ENCODE measurements at places on chromosomes 3 and 15.
A peak's percentile ranks its signal among the peaks of the same experiment; 100 is the strongest.

GRCh38 chr3:167350245-167350862, 29.7 kb downstream of the ZBBX start:
- DNase-seq: no peak
- H3K4me3 ChIP-seq: no peak overlapping the region
- no peaks in the 10 kb centered on the region for H3K27me3 ChIP-seq
- H3K4me1 ChIP-seq: no peaks in the 10 kb centered on the region

DNA sequence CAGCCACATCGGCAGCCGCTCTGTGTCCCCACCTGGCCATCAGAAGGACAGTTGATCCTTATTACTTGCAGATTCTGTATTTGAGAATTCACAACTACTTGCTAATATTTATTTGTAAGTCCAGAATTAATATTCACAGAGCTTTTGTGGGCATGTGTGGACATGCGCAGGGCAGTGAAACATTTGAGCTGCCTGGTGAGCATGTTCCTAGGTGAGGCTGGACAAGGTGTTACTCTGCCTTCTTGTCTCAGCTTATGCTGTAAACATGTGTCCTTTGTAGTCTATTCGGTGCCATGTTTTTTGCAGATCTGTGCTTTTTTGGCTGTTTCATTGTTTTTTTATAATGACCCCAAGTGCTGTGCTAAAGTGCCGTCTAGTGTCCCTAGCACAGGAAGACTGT, 15.6 kb downstream of the FAH start:
- H3K4me3 ChIP-seq: no peak overlapping the region
- DNase-seq: no peak
- H3K36me3 ChIP-seq: peaks cover 15% of the 10 kb centered on the region
- no peaks in the 10 kb centered on the region for H3K27me3 ChIP-seq
- H3K27ac ChIP-seq: no peak overlapping the region

DNA sequence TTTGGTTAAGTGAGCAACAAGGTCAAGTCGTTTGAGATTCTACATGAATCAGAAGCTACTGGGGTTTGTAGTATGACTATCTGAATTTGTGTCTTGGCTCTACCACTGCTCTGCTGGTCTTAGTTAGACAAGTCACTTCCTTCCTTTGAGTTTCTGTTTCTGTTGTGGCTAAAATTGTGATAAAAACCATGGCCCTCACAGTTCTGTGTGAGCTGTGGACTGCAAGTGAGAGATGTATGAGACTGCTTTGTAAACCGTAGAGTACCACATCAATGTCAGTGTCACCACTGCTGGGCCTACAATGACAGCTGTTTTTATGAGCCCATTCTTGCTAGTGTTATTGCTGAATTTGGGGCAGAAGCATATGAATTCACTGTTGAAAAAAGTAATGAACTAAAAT, 32.7 kb downstream of the RARB start:
- H3K4me1 ChIP-seq: peaks cover 51% of the 10 kb centered on the region
- DNase-seq: no peak
- H3K36me3 ChIP-seq: no peaks in the 10 kb centered on the region
- H3K27me3 ChIP-seq: no peaks in the 10 kb centered on the region
- peak overlapping the region; percentile 5 for H3K27ac ChIP-seq

- no peak overlapping the region for H3K4me3 ChIP-seq
- DNase-seq: no peak
- H3K27me3 ChIP-seq: no peaks in the 10 kb centered on the region
- H3K4me1 ChIP-seq: no peaks in the 10 kb centered on the region
- no peaks in the 10 kb centered on the region for H3K36me3 ChIP-seq
- H3K27ac ChIP-seq: no peak overlapping the region
Measured at GRCh38 chr3:16053794-16054193, 120.7 kb upstream of the GALNT15 start.

DNA sequence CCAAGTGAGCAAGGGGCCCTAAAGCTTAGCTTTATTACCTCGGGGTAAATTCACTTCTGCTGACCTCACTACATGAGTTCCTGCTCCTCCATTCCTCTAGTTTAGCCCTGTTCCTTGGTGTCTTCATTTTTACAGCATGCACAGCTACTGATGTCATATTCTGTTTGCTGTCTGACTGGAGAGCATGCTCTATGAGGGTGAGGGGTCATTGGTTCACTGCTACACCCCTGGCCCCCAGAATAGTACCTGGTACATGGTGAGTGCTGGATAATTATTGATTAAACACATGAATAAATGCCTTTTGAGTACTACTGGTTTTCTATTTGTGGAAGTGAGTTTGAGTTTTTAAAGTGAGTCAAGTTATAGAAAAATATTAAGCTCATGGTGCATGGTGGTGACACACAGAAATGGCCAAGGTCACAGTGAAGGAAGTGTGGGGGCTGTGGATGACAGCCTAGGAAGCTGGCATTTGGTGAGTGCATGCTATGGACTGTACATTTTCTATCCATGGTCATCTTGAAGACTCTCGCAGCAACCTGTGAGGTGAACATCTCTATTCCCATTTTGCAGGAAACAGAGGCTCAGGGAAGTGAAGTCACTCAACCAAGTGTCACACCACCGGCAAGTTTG, 34.0 kb downstream of the RPLP1 start:
- no peak overlapping the region for H3K4me3 ChIP-seq
- no peaks in the 10 kb centered on the region for H3K36me3 ChIP-seq
- no peak for DNase-seq

DNA sequence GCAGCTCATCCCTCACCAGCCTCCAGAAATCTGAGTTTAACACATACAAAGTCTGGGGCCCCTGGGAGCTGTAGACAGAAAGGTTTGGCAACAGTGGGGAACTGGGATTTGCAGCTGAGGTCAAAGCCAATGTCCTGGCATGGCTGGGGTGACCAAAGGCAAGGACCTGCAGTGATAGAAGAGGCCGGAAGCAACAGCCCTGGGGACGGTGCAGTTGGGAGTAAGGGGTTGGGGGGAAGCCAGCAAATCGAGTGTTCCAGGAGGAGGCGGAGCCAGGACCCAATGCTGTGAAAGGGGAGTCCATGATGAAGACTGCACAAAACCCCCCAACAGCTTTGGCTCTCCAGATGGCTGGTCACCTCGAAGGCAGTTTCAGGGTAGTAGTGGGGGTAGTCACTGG, 74.1 kb upstream of the SPATA12 start:
- no peaks in the 10 kb centered on the region for H3K27me3 ChIP-seq
- H3K4me3 ChIP-seq: no peak overlapping the region
- peaks cover 22% of the 10 kb centered on the region for H3K4me1 ChIP-seq

- H3K27me3 ChIP-seq: no peaks in the 10 kb centered on the region
- peaks cover 5% of the 10 kb centered on the region for H3K4me1 ChIP-seq
- no peaks in the 10 kb centered on the region for H3K36me3 ChIP-seq
- peak; percentile 34 for DNase-seq
- peak overlapping the region; percentile 67 for H3K27ac ChIP-seq
- H3K4me3 ChIP-seq: no peak overlapping the region
Measured at GRCh38 chr15:37903919-37904625, 30.4 kb upstream of the TMCO5A start.

DNA sequence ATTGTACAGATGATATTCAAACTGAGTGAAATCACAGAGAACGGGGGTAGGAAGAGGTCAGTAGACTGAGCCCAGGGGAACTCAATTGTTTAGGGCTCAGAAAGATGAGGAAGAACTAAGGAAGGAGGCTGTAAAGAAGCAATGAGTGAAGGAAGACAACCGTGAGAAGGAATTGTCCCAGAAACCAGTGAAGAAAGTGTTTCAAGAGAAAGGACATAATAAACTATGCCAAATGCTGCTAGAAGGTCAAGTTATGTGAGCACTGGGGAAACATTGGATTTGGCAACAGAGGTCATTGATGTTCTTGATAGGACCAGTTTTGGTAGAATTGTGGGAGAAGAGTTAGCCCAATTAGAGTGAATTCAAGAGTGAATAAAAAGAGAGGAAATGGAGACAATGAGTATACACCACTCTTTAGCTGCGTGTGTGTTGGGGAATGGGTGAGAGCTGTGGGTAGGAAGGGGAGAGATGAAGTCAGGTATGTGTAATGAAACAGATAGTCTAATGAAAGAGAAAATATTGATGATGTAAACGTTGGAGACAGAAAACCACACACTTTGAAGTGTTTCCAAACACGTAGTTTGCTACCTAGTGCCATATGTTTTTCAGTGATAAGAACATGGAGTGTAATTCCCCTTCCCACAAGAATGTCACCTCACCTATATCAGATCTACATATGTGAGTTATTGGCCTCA, 42.5 kb upstream of the MME start:
- no peaks in the 10 kb centered on the region for H3K36me3 ChIP-seq
- H3K27me3 ChIP-seq: no peaks in the 10 kb centered on the region
- H3K27ac ChIP-seq: no peak overlapping the region
- no peaks in the 10 kb centered on the region for H3K4me1 ChIP-seq
- no peak overlapping the region for H3K4me3 ChIP-seq
- no peak for DNase-seq

DNA sequence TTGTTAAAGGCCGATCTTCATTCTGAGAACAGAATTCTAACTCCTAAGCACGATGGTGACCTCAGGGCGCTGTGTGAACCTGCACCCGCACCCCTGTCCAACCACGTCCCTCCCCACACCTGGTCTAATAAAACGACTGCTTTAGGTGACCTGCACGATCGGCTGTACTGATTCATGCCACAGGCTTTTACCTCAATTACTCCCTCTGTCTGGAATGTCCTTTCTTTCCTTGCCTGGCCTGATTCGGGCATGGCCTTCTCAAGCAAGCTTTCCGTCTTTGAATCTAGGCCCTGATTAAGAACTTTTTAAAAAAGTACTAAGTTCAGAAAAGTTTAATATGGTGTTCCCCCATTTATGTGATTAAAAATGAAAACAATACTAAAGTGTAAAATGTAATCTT, 842 bp upstream of the U2SURP start:
- DNase-seq: peak; percentile 26
- no peaks in the 10 kb centered on the region for H3K36me3 ChIP-seq
- H3K4me1 ChIP-seq: peaks cover 16% of the 10 kb centered on the region
- peak overlapping the region; percentile 96 for H3K4me3 ChIP-seq
- peak overlapping the region; percentile 96 for H3K27ac ChIP-seq

- H3K27ac ChIP-seq: no peak overlapping the region
- H3K27me3 ChIP-seq: no peaks in the 10 kb centered on the region
- H3K4me1 ChIP-seq: peaks cover 5% of the 10 kb centered on the region
- H3K4me3 ChIP-seq: no peak overlapping the region
- H3K36me3 ChIP-seq: no peaks in the 10 kb centered on the region
Measured at GRCh38 chr3:45566196-45566595, 28.4 kb upstream of the LIMD1 start.

GRCh38 chr15:30044377-30044776, 38.4 kb upstream of the GOLGA8J start:
- H3K27ac ChIP-seq: no peak overlapping the region
- no peaks in the 10 kb centered on the region for H3K36me3 ChIP-seq
- no peaks in the 10 kb centered on the region for H3K27me3 ChIP-seq
- no peak for DNase-seq

DNA sequence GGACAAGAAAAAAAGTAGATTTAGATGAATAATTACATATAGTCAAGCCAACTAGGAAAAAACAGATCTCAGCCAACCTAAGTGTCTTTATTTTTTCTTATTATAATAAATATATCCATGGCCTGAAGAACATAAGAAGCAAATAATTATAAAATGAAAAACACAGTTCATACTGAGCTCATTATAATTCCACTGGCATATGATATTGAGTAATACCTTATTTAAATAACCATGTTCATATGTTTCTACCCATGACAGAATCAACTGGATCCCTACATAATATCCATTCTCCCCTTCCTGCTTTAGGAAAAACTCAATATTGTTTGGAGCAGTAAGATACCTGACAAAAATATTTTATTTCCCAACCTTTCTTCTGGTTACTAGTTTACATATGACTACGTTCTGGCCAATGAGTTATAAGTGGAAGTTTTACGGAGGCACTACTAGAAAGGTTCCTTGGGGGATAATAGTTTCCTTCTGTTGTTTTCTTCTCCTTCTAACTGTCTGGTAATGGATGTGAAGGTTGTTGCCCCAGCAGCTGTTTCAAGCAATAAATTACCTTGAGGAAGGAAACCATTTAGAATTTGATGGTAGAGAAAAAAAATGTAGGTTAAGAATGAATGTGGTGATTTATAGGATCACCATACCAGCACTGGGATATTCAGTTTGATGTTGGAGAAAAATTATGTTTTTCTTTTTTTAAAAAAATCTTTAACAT, 184.1 kb upstream of the MBNL1 start:
- H3K4me1 ChIP-seq: no peaks in the 10 kb centered on the region
- no peak for DNase-seq
- no peak overlapping the region for H3K4me3 ChIP-seq
- no peaks in the 10 kb centered on the region for H3K27me3 ChIP-seq
- H3K36me3 ChIP-seq: no peaks in the 10 kb centered on the region
- H3K27ac ChIP-seq: no peak overlapping the region

GRCh38 chr3:42031808-42032480, 59.2 kb upstream of the TRAK1 start:
- H3K27ac ChIP-seq: peak overlapping the region; percentile 17
- DNase-seq: no peak
- no peak overlapping the region for H3K4me3 ChIP-seq
- H3K27me3 ChIP-seq: no peaks in the 10 kb centered on the region

DNA sequence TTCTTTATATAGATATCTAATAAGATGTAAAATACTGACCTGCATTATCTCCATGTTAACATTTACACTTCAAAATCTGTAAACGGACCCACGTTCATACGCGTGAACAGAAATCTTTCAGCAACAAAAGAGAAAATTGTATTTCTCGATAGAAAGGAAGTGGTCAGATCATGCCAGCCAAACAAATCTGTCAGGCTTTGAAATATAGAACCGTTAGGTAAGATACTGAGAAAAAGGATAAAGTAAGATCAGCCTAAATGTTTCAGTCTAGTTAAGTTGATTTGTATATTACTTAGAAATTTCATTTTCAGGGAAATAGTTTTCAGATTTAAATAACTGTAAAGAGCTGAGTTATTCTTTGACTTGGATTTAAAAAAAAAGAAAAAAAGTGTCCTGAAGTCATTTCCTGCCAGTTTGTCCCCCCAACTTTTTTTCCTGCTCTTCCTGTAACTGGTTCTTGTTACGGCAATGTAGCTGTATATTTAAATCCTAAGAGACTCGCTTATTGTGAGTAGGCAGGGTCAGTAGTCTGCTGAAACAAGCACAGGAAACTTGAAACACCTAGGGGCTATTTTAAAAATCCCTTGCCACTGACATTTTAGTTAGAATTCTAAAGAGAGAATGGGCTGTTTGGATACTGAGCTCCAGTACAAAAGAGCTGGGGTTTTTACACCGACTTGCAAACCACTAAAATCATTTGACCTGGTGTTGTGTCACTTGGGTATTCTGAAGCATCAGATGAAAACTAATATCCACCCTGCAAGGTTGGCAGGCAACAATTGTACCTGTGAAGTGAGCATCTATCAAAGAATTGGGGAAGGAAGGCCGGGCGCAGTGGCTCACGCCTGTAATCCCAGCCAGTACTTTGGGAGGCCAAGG, 237.5 kb downstream of the UBE2E2 start:
- no peak for DNase-seq
- H3K27me3 ChIP-seq: no peaks in the 10 kb centered on the region
- H3K4me3 ChIP-seq: no peak overlapping the region
- no peaks in the 10 kb centered on the region for H3K4me1 ChIP-seq
- no peak overlapping the region for H3K27ac ChIP-seq
- H3K36me3 ChIP-seq: no peaks in the 10 kb centered on the region

- no peaks in the 10 kb centered on the region for H3K36me3 ChIP-seq
- peaks cover 5% of the 10 kb centered on the region for H3K27me3 ChIP-seq
- H3K27ac ChIP-seq: no peak overlapping the region
- peaks cover 11% of the 10 kb centered on the region for H3K4me1 ChIP-seq
Measured at GRCh38 chr15:31471731-31472430, 145.2 kb downstream of the KLF13 start.

GRCh38 chr15:59303633-59304032, 69.0 kb downstream of the MYO1E start:
- H3K27me3 ChIP-seq: no peaks in the 10 kb centered on the region
- no peak overlapping the region for H3K27ac ChIP-seq
- no peak overlapping the region for H3K4me3 ChIP-seq
- no peak for DNase-seq

Measured in SK-N-SH (cell line).